ENCODE measurements at places on chromosomes 4 and X.

GRCh38 chr4:17155486-17155885, 257.0 kb upstream of the LDB2 start:
- DNase-seq, result no peak

GRCh38 chr4:10917566-10917965, 233.0 kb upstream of the CLNK start:
- DNase-seq, result no peak

DNA sequence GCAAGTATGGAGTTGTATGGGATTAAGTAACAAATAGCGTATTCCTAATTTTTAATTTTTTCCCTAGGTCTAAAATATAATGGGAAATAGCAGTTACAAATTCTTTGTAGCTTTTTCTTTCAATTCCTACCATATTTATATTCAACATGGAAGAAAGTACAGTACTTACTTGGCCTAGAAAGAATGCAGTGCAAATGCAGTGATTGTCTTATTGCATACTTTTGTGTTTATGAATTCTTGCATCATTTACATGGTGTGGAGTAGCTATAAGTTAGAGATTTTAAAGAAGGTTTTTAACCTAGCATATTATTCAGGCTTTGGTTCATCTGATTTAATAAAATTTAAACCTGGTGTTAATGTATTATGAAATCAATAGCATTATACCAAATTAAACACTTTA, 263.3 kb downstream of the BMPR1B start:
- DNase-seq, result no peak

GRCh38 chrX:99798936-99799335, 611.1 kb downstream of the PCDH19 start:
- DNase-seq, result no peak

DNA sequence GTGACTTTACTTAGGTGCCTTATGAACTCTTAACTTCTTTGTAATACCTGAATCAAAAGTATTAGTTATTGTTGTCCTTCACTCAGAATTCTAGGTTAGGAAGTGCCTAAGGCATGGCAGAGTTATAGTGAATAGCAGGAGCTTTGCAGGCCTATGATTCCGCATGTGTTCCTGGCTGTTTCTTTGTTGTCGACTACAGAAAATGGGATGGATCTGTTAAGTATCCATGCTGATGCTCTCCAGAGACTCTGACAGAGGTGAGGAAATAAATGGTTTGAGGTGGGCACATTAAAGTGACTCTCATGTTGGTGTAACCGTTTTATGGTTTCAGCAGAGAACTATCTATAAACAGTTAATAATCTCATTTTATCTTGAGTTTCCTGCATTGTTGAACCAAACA, 1601.3 kb downstream of the PCDH7 start:
- DNase-seq, result no peak

GRCh38 chrX:641671-642435, 11.3 kb downstream of the SHOX start:
- no peak for DNase-seq

DNA sequence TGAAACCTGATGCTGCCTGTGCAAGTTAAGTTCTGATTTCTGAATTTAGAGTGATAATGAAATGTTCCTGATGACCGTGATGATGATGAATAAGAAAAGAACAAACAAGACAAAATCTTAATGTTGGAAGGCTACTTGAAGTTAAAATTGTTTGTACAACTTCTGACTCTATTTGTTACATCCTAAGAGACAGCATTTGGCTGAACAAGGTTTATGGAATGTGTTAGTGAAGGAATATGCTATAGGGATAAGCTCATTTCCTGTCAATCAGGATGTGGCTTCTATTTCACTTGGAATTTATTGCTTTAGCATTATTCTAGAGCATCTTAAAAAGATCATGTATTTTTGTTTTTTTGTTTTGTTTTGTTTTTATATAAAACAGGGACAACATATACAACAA, 267.5 kb downstream of the FAT4 start:
- DNase-seq, result no peak

GRCh38 chrX:136275553-136275952, 24.4 kb upstream of the MAP7D3 start:
- no peak for DNase-seq

- DNase-seq, result no peak
These were observed 178.7 kb upstream of the RBPJ start for GRCh38 chr4:26141911-26142638.

DNA sequence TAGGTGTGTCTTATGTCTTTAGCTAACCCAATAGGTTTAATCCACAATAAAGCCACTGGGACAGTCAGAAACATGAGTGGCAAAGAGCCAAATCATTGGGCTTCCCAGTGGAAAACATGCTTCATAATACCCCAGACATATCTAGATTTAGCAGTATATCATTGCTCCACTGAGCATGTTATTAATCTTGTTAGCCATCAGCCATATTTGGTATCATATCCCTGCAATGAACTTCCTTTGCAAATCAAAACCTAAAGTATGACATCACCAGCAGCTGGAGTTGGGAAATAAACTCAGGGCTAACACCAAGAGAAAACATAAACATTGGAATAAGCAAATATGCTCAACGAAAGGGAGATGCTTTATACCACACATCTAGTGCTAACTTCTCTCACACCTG, 280.8 kb upstream of the NOCT start:
- no peak for DNase-seq

Measured in stimulated activated naive CD8-positive, alpha-beta T cell treated with anti-CD3 and anti-CD28 coated beads, Interleukin-15, amount 100 ng/mL, for 72 hours (primary cell).